ENCODE measurements at places on chromosomes 5 and 9. TPM values are rescaled to one million over a fixed set of nuclear protein-coding genes. Genes with fewer than 3 reads are reported as not detected.

SOHLH1 gene
- polyA plus RNA-seq, result not detected

TAL2 gene
- polyA plus RNA-seq, result not detected

DNM1 gene
- 22.8 TPM for polyA plus RNA-seq

CAPSL gene
- polyA plus RNA-seq, result not detected

EQTN gene
- polyA plus RNA-seq, result not detected

CTSL gene
- polyA plus RNA-seq, result 181 TPM

MYMK gene
- polyA plus RNA-seq, result not detected

FGFR4 gene
- 0.56 TPM for polyA plus RNA-seq

PTGR1 gene
- polyA plus RNA-seq, result 58.4 TPM

SLC1A3 gene
- 89.3 TPM for polyA plus RNA-seq

SLC34A3 gene
- not detected for polyA plus RNA-seq

DCAF10 gene
- 10.7 TPM for polyA plus RNA-seq

RLN1 gene
- polyA plus RNA-seq, result not detected

RELL2 gene
- polyA plus RNA-seq, result 1.4 TPM

DIPK1B gene
- polyA plus RNA-seq, result 6.0 TPM

SLC36A2 gene
- 0.22 TPM for polyA plus RNA-seq

TMEM161B gene
- polyA plus RNA-seq, result 5.4 TPM

C5orf34 gene
- 0.33 TPM for polyA plus RNA-seq

GABRB2 gene
- 0.06 TPM for polyA plus RNA-seq

RBM22 gene
- 24.4 TPM for polyA plus RNA-seq

CDC20B gene
- polyA plus RNA-seq, result not detected

MARCOL gene
- polyA plus RNA-seq, result not detected

UNC5A gene
- 0.11 TPM for polyA plus RNA-seq

SLC6A19 gene
- 0.07 TPM for polyA plus RNA-seq

GLRA1 gene
- polyA plus RNA-seq, result 0.13 TPM

TMEM252 gene
- polyA plus RNA-seq, result 0.34 TPM

PRRX2 gene
- polyA plus RNA-seq, result 9.3 TPM

WDR38 gene
- not detected for polyA plus RNA-seq

KIAA0825 gene
- polyA plus RNA-seq, result 0.36 TPM

OMD gene
- 2.9 TPM for polyA plus RNA-seq

EIF4E1B gene
- not detected for polyA plus RNA-seq

C5 gene
- 2.7 TPM for polyA plus RNA-seq

WNK2 gene
- polyA plus RNA-seq, result 1.3 TPM

GFPT2 gene
- polyA plus RNA-seq, result 83.0 TPM

ASB6 gene
- 8.9 TPM for polyA plus RNA-seq

UBLCP1 gene
- polyA plus RNA-seq, result 13.6 TPM

IL4 gene
- polyA plus RNA-seq, result not detected

GCNT1 gene
- 2.1 TPM for polyA plus RNA-seq

SNCAIP gene
- 3.5 TPM for polyA plus RNA-seq

HAPLN1 gene
- polyA plus RNA-seq, result not detected

WDR55 gene
- polyA plus RNA-seq, result 16.9 TPM

CA9 gene
- 7.4 TPM for polyA plus RNA-seq

POMT1 gene
- 17.9 TPM for polyA plus RNA-seq

CYSTM1 gene
- 72.8 TPM for polyA plus RNA-seq

GARNL3 gene
- 7.5 TPM for polyA plus RNA-seq

TTC16 gene
- polyA plus RNA-seq, result 0.06 TPM

KCTD16 gene
- 0.22 TPM for polyA plus RNA-seq

ACER2 gene
- polyA plus RNA-seq, result 5.6 TPM

GPR21 gene
- 0.07 TPM for polyA plus RNA-seq

NDUFS4 gene
- polyA plus RNA-seq, result 110 TPM

STK10 gene
- 5.0 TPM for polyA plus RNA-seq

CDC37L1 gene
- 16.5 TPM for polyA plus RNA-seq

PCDHGB3 gene
- 0.40 TPM for polyA plus RNA-seq

MARVELD2 gene
- polyA plus RNA-seq, result 0.45 TPM

KLF9 gene
- polyA plus RNA-seq, result 48.5 TPM

ZNF354C gene
- 2.0 TPM for polyA plus RNA-seq

FOXD4 gene
- 0.21 TPM for polyA plus RNA-seq

GMCL2 gene
- not detected for polyA plus RNA-seq

PCDHA1 gene
- not detected for polyA plus RNA-seq
